ENCODE measurements at places on chromosomes 3 and 15. TPM values are rescaled to one million over a fixed set of nuclear protein-coding genes. Genes with fewer than 3 reads are reported as not detected.
A peak's percentile ranks its signal among the peaks of the same experiment; 100 is the strongest.

DNA sequence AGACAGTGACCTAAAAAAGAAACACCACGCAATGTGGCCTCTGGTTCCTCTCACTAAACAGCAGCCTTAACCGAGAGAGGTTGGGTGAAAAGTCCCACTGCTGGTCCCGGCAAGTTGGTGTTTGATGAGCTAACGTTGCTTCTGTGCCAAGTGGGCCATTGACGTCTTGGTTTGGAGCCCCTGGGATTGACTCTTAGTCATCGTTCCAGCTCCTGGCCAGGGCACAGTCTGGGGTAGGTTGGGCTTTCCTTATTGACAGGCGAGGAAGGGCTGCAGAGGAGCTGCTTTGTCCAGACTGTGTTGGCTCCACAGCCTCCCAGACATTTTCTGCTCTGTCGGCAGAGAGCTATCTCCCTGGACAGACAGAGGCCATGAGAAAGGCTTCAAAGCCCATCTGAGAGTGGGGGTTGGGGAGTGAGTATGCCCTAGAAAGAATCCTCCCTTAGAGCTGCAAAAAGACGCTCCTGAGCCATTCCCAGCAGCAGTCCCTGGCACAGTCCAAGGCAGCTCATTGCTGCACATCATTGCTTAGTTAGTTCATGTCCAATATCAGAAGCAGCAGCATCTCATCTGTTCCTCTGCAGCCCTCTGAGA, 28.6 kb upstream of the C3orf80 start:
- H3K27ac ChIP-seq, result no peak overlapping the region
- no peaks in the 10 kb centered on the region for H3K27me3 ChIP-seq

DNA sequence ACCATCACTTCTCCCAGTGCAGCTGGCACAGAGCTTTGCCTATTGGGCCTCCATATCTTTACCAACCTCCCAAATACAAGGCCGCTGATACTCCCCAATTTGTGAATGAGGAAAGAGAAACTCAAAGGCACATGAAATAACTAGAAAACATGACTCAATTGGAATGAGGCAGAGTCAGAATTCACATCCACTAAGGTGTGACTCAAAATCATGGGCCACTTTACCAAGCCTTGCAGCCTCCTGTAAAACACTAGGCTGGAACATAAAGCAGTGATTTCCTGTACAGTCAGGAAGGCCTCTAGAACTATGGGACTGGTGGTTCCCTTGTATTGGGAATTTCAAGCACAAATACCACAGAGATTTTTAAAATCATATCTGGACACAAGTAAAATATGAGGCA, 128.6 kb downstream of the DCLK3 start:
- no peak overlapping the region for H3K4me3 ChIP-seq
- H3K4me1 ChIP-seq, result no peaks in the 10 kb centered on the region
- H3K27me3 ChIP-seq, result no peaks in the 10 kb centered on the region

- no peak for DNase-seq
- no peak overlapping the region for H3K4me3 ChIP-seq
- H3K27ac ChIP-seq, result no peak overlapping the region
These were observed 24.8 kb downstream of the IL16 start for GRCh38 chr15:81221449-81221848.

GRCh38 chr15:79208179-79208578, 74.3 kb upstream of the ANKRD34C start:
- no peak for DNase-seq
- H3K27ac ChIP-seq, result no peak overlapping the region
- H3K27me3 ChIP-seq, result peaks cover 4% of the 10 kb centered on the region
- no peak overlapping the region for H3K4me3 ChIP-seq
- H3K36me3 ChIP-seq, result no peaks in the 10 kb centered on the region

DNA sequence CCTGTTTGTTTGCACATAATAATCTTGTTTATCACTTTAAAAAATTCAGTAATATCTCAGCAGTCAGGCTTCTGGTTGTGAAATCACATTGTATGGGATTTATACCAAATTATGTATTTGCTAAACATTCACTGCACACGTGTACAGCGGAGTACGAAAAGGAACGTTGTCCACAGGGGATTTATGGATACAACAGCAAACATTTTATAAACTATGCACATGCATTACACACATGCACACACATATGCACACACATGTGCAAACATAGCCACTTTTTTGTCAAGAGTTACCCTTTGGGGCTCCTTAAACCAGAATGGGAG, 150.5 kb downstream of the LRRK1 start:
- no peak overlapping the region for H3K4me3 ChIP-seq
- H3K27me3 ChIP-seq, result no peaks in the 10 kb centered on the region
- H3K36me3 ChIP-seq, result no peaks in the 10 kb centered on the region
- H3K27ac ChIP-seq, result no peak overlapping the region

- H3K27me3 ChIP-seq, result no peaks in the 10 kb centered on the region
- no peak overlapping the region for H3K4me3 ChIP-seq
- H3K4me1 ChIP-seq, result peaks cover 23% of the 10 kb centered on the region
- DNase-seq, result no peak
These were observed 1.1 kb upstream of the MUSTN1 start for GRCh38 chr3:52835766-52836470.

DNA sequence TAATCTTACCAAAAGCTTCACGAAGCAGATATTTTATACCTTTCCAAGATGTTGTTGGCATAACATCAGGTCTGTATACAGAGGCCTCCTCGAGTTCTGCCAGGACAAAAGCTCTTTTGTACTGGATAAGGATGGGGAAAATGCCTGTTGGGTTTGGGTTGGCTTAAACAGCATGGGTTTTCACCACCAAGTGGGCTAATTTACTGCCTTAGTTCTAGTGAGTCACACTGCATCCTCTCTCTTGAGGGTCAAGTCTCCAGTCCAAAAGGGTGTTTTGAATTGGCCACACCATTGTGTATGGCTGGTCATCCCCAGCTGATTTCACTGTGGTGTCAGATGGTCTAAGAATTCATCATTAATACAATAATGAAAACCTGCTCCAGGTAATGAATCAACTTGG, 26.1 kb upstream of the BHLHE40 start:
- H3K27ac ChIP-seq, result no peak overlapping the region
- no peaks in the 10 kb centered on the region for H3K36me3 ChIP-seq
- H3K27me3 ChIP-seq, result no peaks in the 10 kb centered on the region
- H3K4me3 ChIP-seq, result no peak overlapping the region

TM4SF4 gene
- not detected for total RNA-seq

DNA sequence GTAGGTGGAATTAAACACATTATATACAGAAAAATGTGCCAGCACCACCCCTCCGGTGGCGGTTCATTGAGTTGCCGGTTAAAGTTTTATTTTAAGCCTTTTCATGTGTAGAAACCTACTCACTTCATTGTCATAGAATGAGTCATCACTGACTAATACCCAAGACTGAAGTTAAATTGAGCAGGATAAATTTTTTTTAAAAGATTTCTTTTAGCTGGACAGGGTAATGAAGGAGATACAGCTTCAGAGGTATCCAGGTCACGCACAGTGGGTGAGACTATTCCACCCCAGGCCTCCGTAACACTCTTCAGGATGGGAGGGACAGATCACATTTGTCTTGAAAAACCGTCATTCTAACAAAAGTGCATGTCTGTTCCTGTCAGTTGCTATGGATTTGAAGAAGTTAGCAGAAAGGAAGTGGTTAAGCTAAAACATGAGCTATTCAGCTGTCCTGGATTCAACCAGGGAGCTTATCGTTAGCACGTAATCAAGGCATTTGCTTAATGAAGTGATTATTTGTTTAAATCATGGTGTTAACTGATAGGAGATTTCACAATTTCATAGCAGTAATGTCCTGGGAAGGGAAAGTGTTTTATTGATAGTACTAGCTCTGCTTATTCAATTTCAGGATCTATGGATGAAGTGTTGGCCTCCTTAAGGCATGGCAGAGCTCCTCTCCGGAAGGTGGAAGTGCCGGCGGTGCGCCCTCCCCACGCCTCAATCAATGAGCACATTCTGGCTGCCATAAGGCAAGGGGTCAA, 23.4 kb downstream of the WHAMM start:
- H3K4me1 ChIP-seq, result peaks cover 9% of the 10 kb centered on the region
- DNase-seq, result no peak
- H3K27me3 ChIP-seq, result no peaks in the 10 kb centered on the region
- H3K27ac ChIP-seq, result no peak overlapping the region

TRH gene
- total RNA-seq, result not detected

- H3K36me3 ChIP-seq, result no peaks in the 10 kb centered on the region
- no peak overlapping the region for H3K4me3 ChIP-seq
- H3K27me3 ChIP-seq, result no peaks in the 10 kb centered on the region
- no peak for DNase-seq
These were observed 11.4 kb downstream of the TGM5 start for GRCh38 chr15:43255376-43255775.

DNAJA4 gene
- 31.5 TPM for total RNA-seq

- no peaks in the 10 kb centered on the region for H3K4me1 ChIP-seq
- H3K27me3 ChIP-seq, result no peaks in the 10 kb centered on the region
- H3K27ac ChIP-seq, result no peak overlapping the region
- H3K36me3 ChIP-seq, result no peaks in the 10 kb centered on the region
These were observed 492.4 kb upstream of the FRG2C start for GRCh38 chr3:75171630-75172230.

DNA sequence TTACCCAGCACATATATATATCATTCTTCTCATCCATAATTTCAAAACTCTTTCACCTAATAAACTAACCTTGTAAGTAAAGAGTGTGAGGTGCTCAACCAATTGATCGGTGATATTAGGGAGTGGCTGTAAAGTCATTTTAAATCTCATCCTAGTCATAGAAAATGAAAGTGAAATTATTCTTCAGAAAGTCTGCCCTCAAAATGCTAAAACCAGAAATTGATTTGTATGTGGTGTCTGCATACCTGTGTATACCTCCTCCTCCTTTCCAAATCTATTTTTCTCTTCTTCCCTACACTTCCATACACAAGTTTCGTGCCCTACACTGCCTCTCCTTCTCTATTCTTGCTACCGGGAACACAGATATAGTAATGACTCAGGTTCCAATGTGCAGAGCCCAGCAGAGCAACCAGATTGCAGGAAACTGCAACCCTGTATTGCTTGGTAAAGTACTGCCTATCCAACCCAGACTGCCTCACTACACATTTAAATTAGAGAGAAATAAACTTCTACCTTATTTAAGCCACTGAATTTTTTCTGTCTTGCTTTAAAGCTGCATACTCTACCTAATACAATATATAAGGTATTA, 7.4 kb upstream of the TBC1D5 start:
- DNase-seq, result peak; percentile 15
- peak overlapping the region; percentile 14 for H3K4me3 ChIP-seq
- peaks cover 7% of the 10 kb centered on the region for H3K4me1 ChIP-seq

CHRFAM7A gene
- total RNA-seq, result not detected

GRCh38 chr15:57544848-57545480, 46.7 kb upstream of the MYZAP start:
- DNase-seq, result no peak
- H3K4me3 ChIP-seq, result no peak overlapping the region
- no peaks in the 10 kb centered on the region for H3K36me3 ChIP-seq
- H3K4me1 ChIP-seq, result no peaks in the 10 kb centered on the region
- H3K27ac ChIP-seq, result no peak overlapping the region
- H3K27me3 ChIP-seq, result no peaks in the 10 kb centered on the region

GRCh38 chr3:35394905-35395304, 244.4 kb upstream of the ARPP21 start:
- H3K4me1 ChIP-seq, result no peaks in the 10 kb centered on the region
- H3K36me3 ChIP-seq, result no peaks in the 10 kb centered on the region
- H3K27me3 ChIP-seq, result no peaks in the 10 kb centered on the region
- DNase-seq, result no peak

PCOLCE2 gene
- not detected for total RNA-seq

PPP4R2 gene
- total RNA-seq, result 77.0 TPM

ATP6V1A gene
- 26.1 TPM for total RNA-seq

MLF1 gene
- 1.6 TPM for total RNA-seq

DISP2 gene
- total RNA-seq, result 0.23 TPM

TMCO5A gene
- not detected for total RNA-seq

DNA sequence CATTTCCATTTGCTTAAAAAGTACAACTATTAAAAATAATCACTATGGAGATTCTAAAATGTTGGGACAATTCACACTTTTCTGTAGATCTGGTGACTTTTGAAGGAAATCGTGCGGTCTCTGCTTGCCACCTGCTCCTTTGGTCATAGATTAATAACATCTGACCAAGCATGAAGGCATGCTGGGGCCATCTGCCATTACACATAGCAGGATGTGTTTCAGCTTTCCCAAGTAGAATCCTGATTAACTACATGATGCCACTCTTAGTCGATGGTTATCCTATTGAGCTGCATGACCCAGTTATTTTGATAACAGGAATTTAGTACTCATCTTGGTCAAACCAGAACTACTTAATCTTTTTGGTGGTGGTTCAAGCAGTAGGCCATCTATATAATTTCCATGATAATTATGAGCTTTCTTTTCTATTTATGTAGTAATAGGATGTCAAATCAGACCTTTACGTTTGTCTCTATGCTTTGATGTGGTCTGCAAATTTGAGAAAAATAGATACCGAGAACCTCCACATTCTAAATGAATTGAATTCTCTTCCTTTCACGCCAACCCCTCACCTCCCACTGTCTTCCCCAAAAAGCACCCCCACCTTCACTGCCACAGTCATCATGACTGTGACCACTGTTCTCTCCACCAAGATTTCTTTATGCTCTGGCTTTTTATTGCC, 158.1 kb downstream of the DIPK2A start:
- H3K27ac ChIP-seq, result no peak overlapping the region
- no peak for DNase-seq
- H3K4me3 ChIP-seq, result no peak overlapping the region
- H3K27me3 ChIP-seq, result no peaks in the 10 kb centered on the region
- no peaks in the 10 kb centered on the region for H3K4me1 ChIP-seq

DNA sequence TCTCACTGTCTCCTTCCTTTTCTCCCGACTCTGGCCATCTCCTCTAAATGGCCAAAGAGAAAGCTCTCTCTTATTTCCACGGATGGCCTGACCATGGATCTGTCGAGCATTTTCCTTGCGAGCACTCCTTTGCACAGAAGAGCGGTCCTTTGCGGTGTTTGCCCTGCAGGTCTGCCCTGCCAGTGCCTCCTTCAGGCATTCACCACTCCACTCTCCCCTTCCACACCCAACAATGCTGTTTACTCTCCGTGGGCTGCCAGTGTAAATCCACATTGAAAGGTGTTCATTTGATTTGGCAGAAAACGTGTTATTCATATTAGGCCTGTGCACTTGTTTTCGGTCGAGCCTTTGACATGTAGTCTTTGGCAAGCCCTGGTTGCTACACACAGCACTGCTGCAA, 49.6 kb downstream of the CACNA2D3 start:
- H3K27me3 ChIP-seq, result no peaks in the 10 kb centered on the region
- no peak for DNase-seq
- no peaks in the 10 kb centered on the region for H3K4me1 ChIP-seq

Measured in CD4-positive, alpha-beta memory T cell (primary cell).